ENCODE measurements at places on chromosomes 12 and 14.

GRCh38 chr12:16300736-16301135, 23.3 kb upstream of the SLC15A5 start:
- no peak for DNase-seq

DNA sequence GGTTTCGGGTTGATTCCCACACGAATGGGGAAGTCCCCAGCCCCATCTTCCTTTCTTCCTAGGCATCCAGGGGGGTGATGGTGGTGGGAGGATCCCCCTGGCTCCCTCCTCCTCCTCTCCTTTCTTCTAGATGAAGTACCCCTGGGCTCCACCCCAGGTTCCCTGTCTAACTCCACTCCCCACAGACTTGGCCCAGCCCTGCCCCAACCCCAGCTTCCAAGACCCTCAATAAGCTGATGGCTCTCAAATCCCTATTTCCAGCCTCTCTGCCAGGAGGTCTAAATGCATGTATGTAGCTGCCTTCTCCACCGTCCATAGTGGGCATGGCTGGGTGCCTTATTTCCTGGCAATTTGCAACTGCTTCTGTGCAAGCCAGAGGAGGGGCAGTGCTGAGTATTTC, 383.7 kb downstream of the BCL11B start:
- no peak for DNase-seq

- no peak for DNase-seq
These were observed 30.8 kb downstream of the DEGS2 start for GRCh38 chr14:100128688-100129087.

GRCh38 chr12:116466536-116466935, 92.6 kb upstream of the MAP1LC3B2 start:
- no peak for DNase-seq

DNA sequence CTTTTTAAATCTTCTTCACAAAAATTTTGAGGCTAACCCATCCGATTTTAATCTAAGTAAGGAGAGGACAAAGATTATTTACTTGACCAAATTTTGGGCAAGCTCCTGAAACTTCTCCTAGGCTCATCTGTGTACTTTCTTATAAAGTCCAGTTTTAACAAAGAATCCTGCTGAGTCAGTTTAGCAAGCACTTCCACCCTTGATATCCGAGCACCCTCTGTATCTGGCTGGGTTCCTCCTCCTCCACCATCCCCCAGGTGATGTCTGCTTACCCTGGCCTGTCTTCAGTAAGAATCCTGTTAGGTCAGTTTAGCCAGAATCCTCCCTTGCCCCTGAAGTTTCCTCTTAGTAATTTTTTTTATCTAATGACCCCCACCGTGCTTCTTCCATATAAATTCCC, 140.5 kb downstream of the PHLDA1 start:
- DNase-seq = no peak

- no peak for DNase-seq
These were observed 704.2 kb upstream of the TMEM132C start for GRCh38 chr12:127562816-127563215.

DNA sequence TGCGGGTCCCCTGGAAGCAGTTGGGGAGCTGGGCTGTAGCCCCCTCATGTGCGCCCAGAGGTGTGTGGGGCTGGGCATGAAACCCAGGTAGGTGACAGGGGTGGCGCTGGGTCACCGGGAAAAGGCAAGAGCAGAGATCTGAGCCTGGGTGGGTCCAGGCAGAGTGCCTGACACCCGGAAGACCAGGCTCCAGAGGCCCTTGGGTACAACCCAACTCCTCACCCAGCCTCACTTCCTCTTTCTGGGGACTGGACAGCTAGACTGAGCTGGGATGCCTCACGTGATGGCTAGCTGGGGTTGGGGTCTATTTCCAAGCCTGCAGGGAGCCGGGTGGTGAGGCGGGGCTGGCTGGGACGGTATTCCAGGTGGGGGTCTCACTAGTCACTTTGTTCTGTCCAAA, 16.3 kb upstream of the CYP46A1 start:
- no peak for DNase-seq

DNA sequence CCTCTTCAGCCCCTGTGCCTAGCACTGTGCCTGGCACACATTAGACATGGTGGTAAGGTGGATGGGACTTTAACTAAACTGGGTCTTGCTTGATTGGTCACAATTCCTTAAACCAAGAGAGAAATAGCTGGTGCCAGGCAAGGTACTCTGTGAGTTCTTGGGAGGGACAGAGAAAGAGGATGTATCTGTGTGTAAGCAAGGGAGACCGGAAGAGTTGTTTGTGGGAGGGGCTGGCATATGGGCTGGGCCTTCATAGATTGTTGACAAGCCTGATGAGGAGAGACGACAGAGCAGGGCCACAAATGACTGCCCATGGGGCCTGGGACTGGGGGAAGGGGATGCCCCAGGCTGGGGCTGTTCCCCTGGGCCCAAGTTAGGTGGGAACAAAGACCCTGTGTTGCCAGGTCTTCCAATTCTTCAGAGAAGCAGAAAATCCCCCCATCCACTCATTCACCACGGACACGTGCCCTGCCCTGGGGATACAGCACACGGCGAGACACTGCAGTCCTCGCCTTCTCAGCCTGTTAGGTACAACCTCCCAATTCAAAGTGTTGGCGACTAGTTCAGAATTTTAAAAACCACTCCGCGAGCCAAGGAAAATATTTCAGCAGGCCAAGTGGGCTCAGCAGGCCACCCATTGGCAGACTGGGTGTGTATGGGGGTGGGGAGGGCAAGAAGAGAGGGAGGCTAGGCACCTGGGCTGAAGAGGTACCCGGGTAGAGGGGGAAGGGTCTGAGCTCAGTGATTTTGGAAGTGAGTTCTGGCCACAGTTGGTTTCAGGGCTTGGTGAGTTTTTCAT, 11.4 kb upstream of the CYP46A1 start:
- DNase-seq = no peak

- DNase-seq = no peak
These were observed 253.8 kb upstream of the E2F7 start for GRCh38 chr12:77319166-77319565.

- no peak for DNase-seq
These were observed 886 bp downstream of the SIX1 start for GRCh38 chr14:60648249-60648933.

GRCh38 chr14:88551094-88551870, 3.5 kb downstream of the PTPN21 start:
- DNase-seq = no peak

- DNase-seq = no peak
These were observed 6.2 kb downstream of the CHST11 start for GRCh38 chr12:104462931-104463339.

All from BJ (cell line).